ENCODE measurements at places on chromosomes 5 and 9.

- no peak for DNase-seq
Measured at GRCh38 chr9:101354765-101355708, 29.8 kb downstream of the BAAT start.

DNA sequence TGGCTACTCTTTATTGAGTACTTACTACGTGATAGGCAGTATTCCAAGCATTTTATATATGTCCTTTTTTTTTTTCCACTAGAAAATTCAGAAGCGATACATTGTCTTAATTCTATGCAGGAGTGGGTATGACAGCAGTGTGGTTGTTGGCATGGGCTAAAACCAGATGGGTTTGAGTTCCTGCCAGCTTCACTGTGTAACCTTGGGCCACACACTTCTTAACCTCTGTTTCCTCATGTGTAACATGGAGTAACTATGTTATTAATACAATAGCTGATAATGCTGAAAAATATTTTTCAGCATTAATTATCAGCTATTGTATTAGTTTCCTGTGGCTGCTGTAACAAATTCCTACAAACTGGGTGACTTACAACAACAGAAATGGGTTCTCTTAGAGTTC is 12.0 kb downstream of the SNX18 start:
- no peak for DNase-seq

DNA sequence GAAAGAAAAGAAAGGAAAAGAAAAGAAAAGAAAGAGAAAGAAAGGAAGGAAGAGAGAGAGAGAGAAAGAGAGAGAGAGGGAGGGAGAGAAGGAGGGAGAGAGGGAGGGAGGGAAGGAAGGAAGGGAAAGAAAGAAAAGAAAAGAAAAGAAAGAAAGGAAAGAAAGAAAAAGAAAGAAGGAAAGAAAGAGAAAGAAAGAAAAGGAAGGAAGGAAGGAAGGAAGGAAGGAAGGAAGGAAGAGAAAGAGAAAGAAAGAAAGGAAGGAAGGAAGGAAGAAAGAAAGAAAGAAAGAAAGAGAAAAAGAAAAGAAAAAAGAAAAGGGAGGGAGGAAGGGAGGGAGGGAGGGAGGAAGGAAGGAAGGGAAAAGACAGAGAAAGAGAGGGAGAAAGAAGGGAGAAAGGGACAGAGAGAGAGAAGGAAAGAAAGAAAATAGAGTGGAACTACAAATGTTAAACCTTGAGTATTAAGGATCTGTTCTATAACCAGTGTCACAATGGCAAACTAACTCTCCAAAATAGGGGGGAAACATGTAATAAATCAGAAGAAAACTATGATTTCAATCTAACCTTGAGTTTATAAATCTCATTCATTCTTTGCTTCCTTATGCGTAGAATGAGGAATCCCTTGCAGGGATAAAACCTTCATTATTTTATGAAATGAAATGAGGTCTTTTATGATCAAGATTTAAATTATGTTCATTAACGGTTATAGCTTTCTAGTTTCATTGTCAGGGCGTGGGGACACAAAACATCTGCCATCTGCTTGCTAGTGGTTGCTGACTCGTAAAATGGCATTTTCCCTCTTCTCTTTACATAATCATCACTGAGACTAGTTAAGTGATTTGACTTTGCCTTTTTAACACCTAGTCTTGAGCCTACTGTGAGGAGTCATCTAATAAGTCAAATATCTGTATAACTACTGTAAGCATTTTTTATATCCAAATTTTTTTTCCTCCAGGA is 40.7 kb upstream of the RAD23B start:
- DNase-seq: peak; percentile 81

- DNase-seq: no peak
Measured at GRCh38 chr5:130102375-130102774, 198.1 kb downstream of the CHSY3 start.

GRCh38 chr5:119009131-119009530 is 20.8 kb upstream of the DTWD2 start:
- DNase-seq: no peak

- DNase-seq: no peak
Measured at GRCh38 chr5:168316139-168316578, 24.7 kb downstream of the WWC1 start.

- no peak for DNase-seq
Measured at GRCh38 chr5:116699332-116699731, 124.7 kb upstream of the SEMA6A start.

DNA sequence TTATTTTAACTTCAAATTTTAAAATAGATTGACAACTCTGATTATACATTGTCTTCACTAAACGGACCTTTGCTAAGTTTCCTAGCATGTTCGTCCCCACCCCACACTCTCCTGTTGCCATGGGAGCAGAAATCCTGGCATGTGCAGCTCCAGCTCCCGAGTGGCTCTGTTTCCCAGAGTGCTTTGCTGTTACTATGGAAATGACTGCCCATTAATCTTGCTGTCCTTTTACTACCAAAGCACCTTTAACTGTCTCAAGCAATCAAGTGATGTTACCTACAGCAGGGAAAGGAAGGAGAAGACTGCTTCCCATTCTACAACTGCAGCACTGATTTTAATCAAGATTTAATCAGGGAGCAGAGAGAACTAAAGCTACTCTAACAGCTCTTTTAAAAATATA is 212.0 kb upstream of the KIF2A start:
- DNase-seq: peak; percentile 63

DNA sequence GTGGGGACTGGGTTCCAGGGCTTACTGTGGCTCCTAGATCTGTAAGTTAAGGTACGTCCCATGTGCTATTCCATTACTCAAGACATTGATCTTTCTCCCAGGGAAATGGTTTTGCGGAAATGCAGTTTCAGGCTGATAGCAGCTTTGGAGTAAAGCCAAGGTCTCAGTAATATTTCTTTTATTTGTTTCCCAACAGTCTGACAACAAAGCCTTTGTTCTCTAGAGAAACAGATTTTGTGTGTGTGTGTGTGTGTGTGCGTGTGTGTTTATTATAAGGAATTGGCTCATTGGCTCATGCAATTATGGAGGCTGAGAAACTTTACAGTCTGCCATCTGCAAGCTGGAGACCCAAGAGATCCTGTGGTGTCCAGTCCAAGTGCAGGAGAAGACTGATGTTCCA is 12.1 kb upstream of the POC5 start:
- no peak for DNase-seq

- no peak for DNase-seq
Measured at GRCh38 chr5:59041355-59041754, 458.5 kb downstream of the RAB3C start.

- DNase-seq: no peak
Measured at GRCh38 chr9:112377684-112378327, 2.1 kb upstream of the HSDL2 start.

GRCh38 chr9:99235926-99236634 is 14.0 kb downstream of the SEC61B start:
- no peak for DNase-seq

DNA sequence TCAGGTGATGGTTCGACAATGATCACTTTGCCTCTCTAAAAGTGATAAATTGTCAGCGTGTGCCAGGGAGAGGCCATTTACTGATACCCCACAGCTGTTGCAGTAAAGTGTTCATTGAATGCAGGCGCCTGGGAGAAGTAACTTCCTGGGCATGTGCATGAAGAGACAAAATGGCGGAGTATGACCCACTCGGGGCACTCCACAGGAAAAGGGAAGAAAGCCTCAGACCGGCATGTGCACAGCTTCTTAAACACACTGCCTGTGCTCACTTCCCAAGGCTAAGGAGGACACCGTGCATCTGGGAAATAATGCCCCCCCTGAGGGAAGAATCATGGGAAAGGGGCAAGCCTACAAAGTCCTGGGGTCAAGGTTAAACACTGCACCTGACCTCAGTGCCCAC is 329.5 kb downstream of the ICE1 start:
- no peak for DNase-seq

DNA sequence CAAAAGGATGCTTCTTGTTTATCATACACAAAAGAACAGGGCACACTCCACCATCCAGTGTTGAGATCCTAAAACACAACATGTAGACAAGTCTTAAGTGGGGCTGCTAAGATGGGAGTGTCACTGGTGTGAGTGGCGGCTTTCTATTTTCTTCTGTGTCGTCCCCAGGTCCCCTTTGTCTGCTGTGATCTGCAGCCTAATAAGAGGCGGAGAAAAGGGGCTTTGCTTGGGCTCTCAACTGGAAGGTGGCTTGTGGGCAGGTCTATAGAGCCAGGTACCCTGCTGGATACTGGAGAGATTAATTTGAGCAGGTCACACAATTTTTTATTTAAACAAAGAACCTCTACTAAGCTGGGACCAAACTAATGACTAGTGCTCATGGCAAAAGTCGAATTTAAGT is 126.1 kb upstream of the SAP30L start:
- no peak for DNase-seq

DNA sequence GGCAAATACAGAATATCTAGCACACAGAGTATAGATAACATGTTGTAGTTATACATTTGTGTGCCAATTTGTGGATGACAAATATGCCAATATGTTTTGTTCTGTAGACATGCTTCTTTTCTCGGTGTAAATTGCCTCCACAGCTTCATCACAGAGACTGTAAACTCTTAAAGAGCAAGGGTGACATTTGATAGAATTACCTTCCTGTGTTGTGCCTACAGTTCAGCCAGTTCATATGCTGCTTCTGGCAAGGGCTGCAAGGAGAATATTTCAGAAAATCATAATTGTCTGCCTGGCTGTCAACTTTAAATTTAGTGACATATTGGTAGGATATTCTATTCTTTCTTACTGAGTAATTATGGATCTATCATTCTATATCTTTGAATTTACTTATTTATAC is 155.1 kb downstream of the MAT2B start:
- no peak for DNase-seq

- DNase-seq: no peak
Measured at GRCh38 chr9:26682796-26683496, 209.7 kb downstream of the CAAP1 start.

- no peak for DNase-seq
Measured at GRCh38 chr9:13860019-13860418, 453.9 kb downstream of the NFIB start.

DNA sequence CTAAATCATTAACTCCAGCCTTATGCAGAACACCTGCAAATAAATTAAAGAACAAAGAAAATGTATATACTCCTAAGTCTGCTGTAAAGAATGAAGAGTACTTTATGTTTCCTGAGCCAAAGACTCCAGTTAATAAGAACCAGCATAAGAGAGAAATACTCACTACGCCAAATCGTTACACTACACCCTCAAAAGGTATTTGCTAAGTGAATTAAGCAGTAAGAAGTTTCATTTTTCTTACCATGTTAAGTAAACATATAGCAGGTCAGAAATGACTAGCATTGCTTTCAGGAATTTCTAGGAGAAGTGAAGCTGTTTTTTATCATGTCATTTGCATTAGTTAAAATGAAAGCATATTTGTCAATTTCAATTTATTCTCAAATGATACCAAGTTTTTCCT is 92.7 kb downstream of the MELK start:
- no peak for DNase-seq

DNA sequence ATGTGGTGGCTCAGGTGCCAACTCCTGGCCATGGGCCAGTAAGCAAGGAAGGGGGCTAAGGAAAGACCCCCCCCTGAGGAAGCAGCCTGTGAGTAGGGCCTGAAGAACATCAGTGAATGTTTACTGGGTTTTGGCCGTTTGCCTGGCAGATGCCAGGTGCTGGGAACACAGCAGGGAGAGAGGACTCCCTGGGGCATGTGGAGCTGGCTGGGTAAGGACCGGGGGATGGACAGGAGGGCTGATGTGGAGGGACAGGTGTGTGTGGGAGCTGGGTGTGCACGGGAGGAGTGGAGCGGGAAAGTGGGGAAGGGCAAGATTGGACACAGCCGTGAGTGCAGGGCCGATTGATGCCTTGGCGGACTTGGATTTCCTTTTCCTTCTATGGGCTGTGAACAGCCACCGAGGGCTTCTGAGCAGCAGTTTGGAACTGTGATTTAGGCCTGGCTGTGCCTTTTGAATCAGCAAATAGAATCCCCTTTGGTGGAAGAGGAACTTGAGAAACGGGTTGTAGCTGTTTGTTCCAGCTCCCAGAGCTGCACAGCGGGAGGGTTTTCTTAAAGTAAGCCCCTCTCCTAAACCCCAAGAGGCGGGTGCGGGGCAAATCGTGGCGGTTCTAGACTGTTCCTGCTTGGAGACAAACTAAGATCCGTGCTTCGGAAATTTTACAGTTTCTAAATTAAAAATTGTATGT is 3.1 kb downstream of the HMCN2 start:
- DNase-seq: peak; percentile 91

GRCh38 chr9:91949946-91950664 is at the start of gene ROR2:
Gene ROR2, minus strand, starts transcription at chr9:91950228.
- peak; percentile 49 for DNase-seq

DNA sequence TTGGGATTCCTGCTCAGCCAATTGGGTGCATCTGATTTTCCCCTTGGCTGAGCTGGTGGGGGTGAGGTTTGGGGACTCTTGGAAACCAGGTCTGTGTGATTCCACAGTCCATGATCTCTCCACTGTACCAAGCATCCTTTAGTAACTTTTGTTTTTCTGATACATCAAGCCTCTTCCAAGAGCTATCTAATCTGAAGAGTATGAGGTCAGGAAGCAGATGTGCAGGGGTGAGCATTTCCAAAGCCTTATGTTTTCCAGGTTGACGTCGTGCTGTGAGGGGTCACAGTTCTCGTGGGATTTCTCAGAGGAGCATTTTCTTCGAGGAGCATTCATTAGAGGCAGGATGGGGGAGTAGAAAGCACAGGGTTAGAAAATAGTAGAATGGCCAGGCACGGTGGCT is 95.3 kb downstream of the KLF4 start:
- peak; percentile 25 for DNase-seq

- no peak for DNase-seq
Measured at GRCh38 chr5:76199336-76200318, 116.4 kb downstream of the SV2C start.

DNA sequence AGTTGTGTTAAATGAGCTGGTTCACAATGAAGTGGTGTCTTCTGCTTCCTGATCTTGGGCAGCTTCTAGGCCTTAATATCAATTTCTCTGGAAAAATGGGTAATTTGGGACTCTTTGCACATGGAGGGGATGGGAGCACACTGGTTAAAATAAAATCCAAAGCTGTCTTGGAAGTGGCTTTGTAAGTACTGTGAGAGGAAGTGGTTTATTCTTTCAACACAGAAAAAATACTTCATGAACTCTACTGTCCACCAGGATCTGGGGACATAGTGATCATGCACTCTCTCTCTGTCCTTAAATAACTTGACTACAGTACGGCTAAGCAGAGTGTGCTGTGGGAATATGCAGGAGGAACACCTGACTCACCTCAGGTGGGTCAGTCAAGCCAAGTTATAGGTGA is 2.4 kb downstream of the PCYOX1L start:
- no peak for DNase-seq

GRCh38 chr5:81145329-81145935 is 87.7 kb upstream of the CKMT2 start:
- DNase-seq: no peak

GRCh38 chr5:86152988-86153560 is 464.7 kb upstream of the COX7C start:
- DNase-seq: no peak

- no peak for DNase-seq
Measured at GRCh38 chr9:113564498-113565237, 101.1 kb downstream of the RGS3 start.

GRCh38 chr9:88737031-88737430 is 202.1 kb downstream of the NXNL2 start:
- no peak for DNase-seq

GRCh38 chr9:110455860-110456259 is 118.2 kb upstream of the TXNDC8 start:
- DNase-seq: no peak

- DNase-seq: peak; percentile 65
Measured at GRCh38 chr5:35436400-35437057, 181.1 kb upstream of the SPEF2 start.

Data from NCI-H524 (cell line).